ENCODE measurements at places on chromosomes 11 and 22.
A peak's percentile ranks its signal among the peaks of the same experiment; 100 is the strongest.

DNA sequence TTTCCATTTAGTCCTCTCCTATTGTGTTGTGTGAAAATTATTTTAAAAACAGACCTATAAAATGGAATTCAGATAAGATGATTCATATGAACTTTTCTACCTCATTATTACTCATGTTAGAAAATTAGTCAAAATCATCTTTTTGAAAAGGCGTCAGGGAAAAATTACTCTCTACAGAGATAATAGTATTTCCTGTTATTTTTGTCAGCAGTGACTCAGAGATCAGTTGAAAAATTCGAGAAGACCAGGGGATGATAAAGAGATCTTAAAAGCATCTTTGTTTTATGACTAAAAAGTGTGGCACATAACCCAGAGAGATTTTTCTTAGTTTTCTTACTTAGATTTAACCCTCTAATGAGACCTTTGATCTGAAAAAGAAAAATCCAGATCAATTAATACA is 157.9 kb upstream of the CARD18 start:
- peak; percentile 38 for DNase-seq

- DNase-seq = no peak
These were observed 70.1 kb upstream of the TENM4 start for GRCh38 chr11:79510960-79511359.

- DNase-seq = no peak
These were observed 1.8 kb upstream of the PKP3 start for GRCh38 chr11:392102-392777.

DNA sequence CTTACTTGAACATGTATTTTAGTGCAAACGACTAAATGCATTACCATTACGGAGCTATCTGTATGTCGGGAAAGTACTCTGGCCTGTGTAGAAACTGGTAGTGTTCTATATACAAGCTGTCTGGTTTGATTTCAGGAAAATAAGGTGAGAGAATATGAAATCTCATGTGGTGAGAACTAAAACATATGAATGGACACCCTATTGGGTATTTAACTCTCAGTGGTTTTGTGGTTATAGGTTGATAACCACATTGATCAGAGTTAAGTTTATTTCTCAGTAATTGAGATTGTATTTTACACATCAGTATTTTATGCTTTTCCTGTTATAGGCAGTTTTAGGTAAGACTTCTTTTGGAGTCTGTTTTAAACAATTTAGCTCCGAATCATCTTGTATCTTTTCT is 10.4 kb downstream of the ANO5 start:
- DNase-seq = no peak

DNA sequence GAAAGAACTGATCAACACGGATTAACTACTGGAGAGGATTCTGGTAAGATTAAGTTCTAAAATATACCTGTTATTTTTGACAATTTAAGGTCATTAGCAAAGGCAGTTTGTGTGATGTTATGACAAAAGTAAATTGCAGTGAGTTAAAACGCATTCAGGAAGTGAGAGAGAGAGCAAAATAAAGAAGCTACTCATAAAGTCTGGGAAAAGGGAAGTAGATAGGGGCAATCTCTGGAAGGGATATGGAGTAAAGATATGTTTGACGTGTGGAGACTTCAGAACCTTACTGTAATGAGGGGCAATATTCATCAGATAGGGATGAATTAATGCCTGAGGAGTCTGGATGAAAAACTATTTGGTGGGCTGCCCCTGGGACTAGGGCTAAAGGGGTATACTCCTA is 16.8 kb downstream of the OR56B4 start:
- DNase-seq = no peak

DNA sequence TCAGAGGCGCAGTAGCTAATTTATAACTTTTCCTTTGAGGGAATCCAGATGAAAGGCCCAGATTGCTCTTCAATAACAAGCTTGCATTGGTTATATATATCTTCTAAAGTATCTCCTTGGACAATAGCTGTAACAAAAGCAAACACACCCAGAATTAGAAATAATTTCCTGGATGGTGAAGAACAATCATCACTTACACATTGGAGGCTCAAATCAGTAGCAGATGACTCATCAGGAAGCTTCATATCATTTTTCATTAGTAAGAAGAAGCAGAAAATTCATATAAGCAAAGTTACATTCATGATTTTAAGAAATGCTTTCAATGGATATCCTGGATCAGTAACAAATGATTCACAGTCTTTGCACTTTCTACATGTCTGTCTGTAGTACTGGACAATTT is 173.6 kb upstream of the CCDC90B start:
- DNase-seq = no peak

GRCh38 chr22:48881326-48881980 is 946.2 kb downstream of the BRD1 start:
- no peak for DNase-seq

- DNase-seq = no peak
These were observed 50.6 kb downstream of the CSTPP1 start for GRCh38 chr11:46987183-46987582.

DNA sequence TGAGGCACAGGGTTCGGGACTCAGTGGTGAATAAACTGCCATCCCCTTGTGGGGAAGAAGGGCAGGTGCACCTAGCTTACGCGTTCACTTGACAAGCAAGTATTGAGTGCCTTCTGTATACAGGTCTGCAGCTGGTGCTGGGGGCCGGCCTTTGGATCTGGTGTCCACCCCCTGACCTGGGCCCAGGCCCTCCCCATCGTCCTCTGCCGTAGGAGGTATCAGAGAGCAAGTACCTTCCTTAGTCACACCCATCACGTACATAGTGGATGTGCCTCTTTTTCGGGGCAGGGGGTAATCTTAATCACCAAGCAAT is 53.3 kb downstream of the SMIM38 start:
- DNase-seq = no peak

GRCh38 chr22:49272546-49273125 is 555.0 kb downstream of the BRD1 start:
- no peak for DNase-seq

DNA sequence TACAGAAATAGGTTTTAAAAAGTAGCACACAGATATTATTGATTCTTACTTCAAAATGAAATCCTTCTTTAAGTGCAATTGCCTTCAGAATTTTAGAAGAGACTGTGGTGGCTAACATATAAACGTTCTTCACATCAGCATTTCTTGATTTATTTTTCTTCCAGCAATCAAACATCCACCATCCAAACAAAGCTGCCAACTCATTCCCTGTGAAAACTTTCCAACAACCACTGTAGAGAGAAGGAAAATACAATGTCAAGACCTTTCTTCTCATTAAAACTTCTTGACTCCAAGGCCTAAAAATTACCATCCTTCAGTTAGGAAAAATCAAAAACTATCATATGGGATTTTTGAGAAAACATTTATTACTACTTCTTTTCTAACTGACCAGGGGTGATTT is 34.0 kb upstream of the P4HA3 start:
- DNase-seq = no peak

- no peak for DNase-seq
These were observed 38.0 kb downstream of the EXT2 start for GRCh38 chr11:44133335-44133946.

DNA sequence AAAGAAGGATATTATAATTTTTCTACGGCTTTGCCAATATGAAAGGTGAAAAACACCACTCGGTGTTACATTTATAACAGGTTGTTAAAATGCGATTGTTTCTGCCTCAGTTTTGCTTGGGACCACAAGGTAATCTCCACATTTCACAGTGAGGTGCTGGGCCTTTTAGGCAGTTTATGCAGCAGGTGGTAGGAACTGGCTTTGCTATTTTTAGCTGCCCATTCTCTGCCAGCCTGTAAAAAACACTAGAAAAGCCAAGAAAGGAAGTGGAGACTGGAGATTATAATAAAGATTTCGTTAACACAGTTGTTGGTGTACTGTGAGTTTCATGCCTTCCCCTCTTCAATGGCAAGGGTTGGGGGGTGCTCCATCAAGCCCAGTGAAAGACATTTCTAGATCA is 8.0 kb upstream of the MRPL16 start:
- DNase-seq = no peak

- no peak for DNase-seq
These were observed 77.8 kb downstream of the C11orf91 start for GRCh38 chr11:33622806-33623205.

GRCh38 chr11:130698174-130698573 is 218.1 kb downstream of the SNX19 start:
- DNase-seq = no peak

DNA sequence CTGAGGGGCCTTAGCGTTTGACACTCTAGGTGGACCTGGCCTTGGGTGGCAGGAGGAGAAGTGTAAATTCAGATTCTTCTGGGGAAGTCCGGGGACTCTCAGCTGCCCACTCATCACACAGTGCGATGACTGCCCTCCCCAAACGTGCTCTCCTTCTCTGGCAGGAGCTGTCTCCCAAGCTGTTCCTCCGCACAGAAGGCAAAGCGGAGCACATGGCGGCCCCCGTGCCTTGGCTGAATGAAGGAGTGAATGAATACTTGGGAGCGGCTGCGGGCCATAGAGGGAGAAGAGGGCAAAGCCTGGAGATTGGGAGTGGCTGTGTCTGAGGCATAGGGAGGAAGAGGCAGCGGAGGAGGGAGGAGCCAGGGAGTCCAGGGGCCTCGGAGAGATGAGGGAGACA is 6.9 kb upstream of the NAA40 start:
- no peak for DNase-seq

DNA sequence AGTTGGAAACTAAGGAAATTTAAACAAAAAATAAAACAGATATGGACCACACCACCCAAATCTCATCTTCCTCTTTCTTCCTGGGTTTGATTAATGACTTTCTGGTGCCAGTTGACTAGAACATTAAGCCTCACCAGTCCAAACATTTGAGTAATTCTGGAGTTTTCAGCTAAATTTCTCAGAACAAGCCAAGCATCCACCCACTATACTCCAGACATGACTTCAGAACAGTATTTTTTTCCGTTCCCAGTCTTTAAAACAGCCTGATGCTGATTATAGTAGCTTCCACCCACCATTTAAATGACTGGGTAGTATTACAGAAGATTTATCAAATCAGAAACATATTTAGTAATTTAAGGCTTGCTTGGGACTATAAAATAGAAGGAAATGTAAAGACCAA is 230.9 kb upstream of the UBASH3B start:
- no peak for DNase-seq

GRCh38 chr11:3198815-3199214 is 19.8 kb downstream of the MRGPRG start:
- DNase-seq = no peak

- no peak for DNase-seq
These were observed 37.6 kb upstream of the SYT13 start for GRCh38 chr11:45323601-45324249.
